Stimulated activated CD8-positive, alpha-beta memory T cell treated with anti-CD3 and anti-CD28 coated beads, Interleukin-2, amount 100 ng/mL, for 48 hours (primary cell): ENCODE measurements at places on chromosomes 2 and 18.

- DNase-seq = no peak
Measured at GRCh38 chr2:168528016-168528415, 71.9 kb downstream of the CERS6 start.

DNA sequence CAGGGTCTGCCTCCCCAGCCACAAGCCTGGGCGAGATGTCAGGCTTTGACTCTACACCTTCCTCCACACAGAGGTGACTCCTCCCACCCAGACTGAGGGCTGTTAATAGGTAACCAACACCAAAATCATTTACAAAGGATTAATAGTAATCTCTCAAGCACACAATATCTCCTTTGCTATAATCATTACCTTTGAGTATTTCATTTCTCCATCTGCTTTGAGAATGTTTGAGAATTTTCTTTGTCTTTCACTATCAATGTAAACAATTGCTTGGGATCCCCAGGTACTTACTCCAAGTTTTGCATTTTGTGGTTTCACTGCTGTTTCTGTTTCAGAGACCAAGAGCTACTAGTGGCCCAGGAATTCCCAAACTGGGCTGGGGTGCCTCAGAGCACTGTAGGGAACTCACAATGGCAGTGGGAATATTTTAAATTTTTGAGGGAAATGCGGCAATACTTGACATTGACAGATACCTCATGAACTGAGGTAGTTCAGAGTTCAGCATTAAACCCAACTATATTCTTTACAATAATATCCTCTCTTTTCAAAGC, 166.4 kb upstream of the MGAT5 start:
- no peak for DNase-seq

DNA sequence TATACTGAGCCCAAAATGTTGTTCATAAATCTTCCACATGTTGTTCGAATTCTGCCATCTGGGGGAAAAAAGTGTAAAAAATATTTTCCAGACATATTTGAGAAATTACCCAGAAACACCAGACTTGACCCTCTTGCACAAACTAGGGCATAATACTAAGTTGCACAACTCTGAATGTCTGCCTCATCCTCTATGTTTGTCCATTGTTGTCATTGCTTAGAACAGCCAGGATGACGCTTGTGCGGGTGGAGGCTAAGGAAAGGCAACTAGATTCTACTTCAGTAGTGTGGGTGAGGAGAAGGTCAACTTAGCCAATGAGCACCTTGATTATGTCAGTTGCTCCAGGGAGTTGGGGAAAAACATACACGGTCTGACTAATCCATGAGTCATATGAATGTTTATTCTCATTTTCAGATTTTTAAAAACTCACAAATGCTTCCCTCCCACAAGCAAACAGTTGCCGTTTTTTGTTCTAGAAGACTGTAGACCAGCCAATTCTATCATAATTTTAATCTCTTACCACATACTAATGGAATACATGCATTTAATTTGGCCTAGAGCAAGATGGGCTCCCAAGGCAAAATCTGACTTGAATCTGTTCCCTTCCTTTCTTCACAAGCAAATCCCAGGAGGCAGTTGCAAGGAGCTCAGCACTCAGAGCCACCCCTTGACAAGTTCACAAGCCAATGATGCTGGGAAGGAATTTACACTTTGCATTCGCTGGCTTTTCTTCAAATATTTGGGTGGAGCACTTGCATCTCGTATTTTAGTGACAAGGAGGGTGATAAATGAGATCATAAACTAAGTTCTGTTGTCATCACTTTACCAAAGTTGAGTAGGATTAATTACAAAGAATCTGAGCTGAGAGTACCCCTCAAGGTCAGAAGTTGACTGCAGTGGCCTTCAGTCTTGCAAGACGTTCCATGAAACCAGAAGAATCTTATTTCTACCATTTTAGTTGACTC, 163.2 kb upstream of the TWIST2 start:
- no peak for DNase-seq

DNA sequence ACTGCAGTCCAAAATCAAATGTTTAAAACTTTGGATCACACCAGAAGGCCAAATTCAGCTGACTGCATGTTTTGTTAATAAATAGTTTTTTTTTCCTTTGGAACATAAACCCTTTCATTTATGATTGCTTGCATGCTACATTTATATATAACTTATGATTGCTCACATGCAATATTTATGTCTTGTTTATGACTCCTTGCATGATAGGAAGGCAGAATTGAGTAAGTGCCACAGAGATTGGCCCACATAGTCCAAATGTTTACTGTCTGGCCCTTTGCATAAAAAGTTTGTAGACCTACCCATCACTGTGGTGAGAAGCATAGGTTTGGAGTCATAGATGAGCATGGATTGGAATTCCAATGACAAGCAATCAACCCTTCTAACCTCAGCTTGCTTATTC, 30.8 kb downstream of the WDFY1 start:
- no peak for DNase-seq

DNA sequence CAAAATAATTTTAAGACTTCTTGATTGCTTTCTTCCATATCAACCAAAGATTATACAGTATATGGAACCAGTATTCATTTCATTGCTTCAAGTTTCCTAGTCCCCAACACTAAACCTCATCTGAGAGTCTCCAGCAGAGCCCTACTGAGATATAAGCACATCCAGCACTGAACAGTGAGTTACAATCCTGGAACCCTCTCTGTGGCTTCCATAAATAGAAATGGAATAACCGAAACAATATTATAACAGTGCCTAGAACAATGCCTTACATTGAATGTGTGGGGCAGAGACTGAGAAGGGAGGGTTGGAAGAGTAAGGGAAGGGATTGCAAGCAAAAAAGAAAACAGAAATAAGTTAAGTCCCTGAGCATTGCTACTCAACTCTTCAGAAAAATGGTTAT, 18.9 kb downstream of the AAK1 start:
- DNase-seq = no peak

DNA sequence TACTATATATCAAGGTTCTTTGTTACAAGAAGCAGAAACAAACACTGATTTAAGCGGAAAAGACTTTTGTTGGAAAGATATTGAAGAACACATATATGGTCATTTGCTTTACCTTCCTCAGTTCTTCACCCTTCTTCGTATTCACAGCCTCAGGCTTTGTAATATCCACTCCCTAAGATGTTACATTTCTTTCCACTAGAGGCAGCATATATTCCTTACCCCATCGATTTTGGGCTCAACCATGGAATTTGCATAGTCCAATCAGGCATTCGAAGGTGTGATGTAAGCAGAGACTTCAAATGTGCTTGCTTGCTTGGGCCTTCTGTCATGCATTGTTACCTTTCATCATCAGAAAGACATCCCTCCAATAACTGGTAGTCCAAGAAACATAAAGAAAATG, 287.4 kb downstream of the PID1 start:
- no peak for DNase-seq

DNA sequence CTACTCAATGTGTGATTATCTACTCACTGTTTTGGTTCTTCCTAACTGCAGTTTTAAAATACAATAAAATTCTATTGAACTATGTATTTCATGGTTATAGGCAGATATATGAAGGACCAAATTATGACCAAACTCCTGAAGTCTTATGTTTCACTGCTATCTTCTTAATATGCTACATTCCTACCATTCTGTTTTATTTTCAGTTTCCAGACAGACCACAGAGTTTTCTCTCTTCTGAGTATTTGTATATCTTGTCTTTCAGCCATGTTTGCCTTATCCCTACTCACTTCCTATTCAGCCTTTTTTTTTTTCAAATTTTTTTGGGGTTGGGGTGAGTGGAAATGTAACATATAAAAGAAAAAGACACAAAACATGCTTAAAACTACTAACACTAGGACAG, 6.3 kb downstream of the RFTN2 start:
- DNase-seq = no peak

GRCh38 chr2:140473851-140474250, 1657.0 kb downstream of the LRP1B start:
- no peak for DNase-seq
